T-helper 17 cell (primary cell): ENCODE measurements at places on chromosomes 4 and X.

DNA sequence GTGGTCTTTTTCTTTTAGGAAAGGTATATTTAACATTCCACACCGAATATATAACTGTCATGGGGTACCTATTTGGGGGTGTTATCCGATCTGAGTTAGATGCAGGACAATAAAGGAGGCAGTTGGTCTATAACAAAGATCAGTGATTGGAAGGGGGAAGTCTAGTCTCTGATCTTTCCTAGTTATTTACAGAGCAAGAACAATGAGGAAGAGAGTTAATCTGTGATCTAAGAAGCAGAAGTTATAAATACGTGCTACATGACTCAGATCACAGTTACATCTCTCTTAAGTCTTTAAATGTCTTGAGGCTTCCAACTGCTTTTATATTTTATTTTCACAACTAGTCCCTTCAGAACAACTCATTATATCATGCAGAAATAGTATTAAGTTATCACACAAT, 33.2 kb upstream of the ARMCX4 start:
- H3K4me1 ChIP-seq, result no peaks in the 10 kb centered on the region
- no peak for DNase-seq
- no peaks in the 10 kb centered on the region for H3K36me3 ChIP-seq
- H3K4me3 ChIP-seq, result no peak overlapping the region
- no peak overlapping the region for H3K27ac ChIP-seq
- no peaks in the 10 kb centered on the region for H3K27me3 ChIP-seq

- no peak overlapping the region for H3K27ac ChIP-seq
- H3K4me3 ChIP-seq, result no peak overlapping the region
- no peak for DNase-seq
- H3K4me1 ChIP-seq, result no peaks in the 10 kb centered on the region
- H3K36me3 ChIP-seq, result peaks cover 2% of the 10 kb centered on the region
Measured at GRCh38 chr4:8648296-8648695, 55.7 kb downstream of the CPZ start.

GRCh38 chr4:1789552-1789951, 3.5 kb upstream of the FGFR3 start:
- H3K36me3 ChIP-seq, result no peaks in the 10 kb centered on the region
- no peak overlapping the region for H3K27ac ChIP-seq
- H3K4me3 ChIP-seq, result no peak overlapping the region
- peaks cover 2% of the 10 kb centered on the region for H3K4me1 ChIP-seq

DNA sequence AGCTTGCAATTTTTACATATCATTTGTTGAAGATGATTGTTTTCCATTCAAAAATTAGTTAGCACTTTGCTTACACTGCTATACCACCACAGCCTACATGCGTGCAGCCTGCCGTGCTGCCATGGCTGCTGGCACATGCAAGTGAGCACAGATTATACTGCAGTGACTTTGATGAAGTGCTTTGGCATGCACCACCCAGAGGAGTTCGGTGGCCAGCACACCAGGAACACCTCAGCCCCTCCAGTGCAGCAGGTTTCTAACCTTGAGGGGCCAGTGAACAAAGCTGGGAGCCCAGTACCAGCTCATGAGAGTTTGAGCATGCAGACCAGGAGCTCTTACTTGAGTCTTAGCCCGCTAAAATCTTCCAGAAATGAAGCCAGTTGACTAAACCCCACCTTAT, 431.5 kb downstream of the DACH2 start:
- no peaks in the 10 kb centered on the region for H3K27me3 ChIP-seq
- no peak overlapping the region for H3K27ac ChIP-seq
- H3K36me3 ChIP-seq, result no peaks in the 10 kb centered on the region
- H3K4me3 ChIP-seq, result no peak overlapping the region
- H3K4me1 ChIP-seq, result no peaks in the 10 kb centered on the region

DNA sequence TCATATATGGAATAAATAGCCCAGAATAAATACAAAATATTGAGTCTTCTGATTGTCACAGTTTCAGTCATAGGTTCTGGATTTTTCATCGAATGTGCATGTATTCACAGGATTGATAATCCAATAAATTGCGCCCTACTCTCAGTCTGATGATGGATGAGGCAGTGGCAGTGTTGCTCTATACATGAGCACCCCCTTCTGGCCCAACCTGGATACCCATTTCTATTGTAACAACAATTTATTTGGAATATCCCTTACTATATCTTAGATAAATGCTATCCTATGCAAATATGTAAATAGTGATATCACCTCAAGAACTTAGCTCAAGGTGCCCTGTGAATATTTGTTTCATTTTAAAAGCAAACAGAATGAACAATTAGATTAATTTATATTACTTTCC, 733.7 kb upstream of the PABPC4L start:
- H3K36me3 ChIP-seq, result no peaks in the 10 kb centered on the region
- H3K27me3 ChIP-seq, result no peaks in the 10 kb centered on the region
- DNase-seq, result no peak

- no peaks in the 10 kb centered on the region for H3K36me3 ChIP-seq
- DNase-seq, result no peak
- H3K27me3 ChIP-seq, result peaks cover 6% of the 10 kb centered on the region
- peaks cover 4% of the 10 kb centered on the region for H3K4me1 ChIP-seq
- H3K27ac ChIP-seq, result no peak overlapping the region
Measured at GRCh38 chr4:38547052-38547451, 116.9 kb upstream of the KLF3 start.

GRCh38 chr4:118120120-118120760, 86.0 kb downstream of the NDST3 start:
- H3K36me3 ChIP-seq, result no peaks in the 10 kb centered on the region
- peaks cover 4% of the 10 kb centered on the region for H3K27me3 ChIP-seq
- H3K27ac ChIP-seq, result no peak overlapping the region

GRCh38 chr4:122744229-122744628, 11.7 kb downstream of the BBS12 start:
- H3K27ac ChIP-seq, result no peak overlapping the region
- H3K27me3 ChIP-seq, result peaks cover 5% of the 10 kb centered on the region
- no peak overlapping the region for H3K4me3 ChIP-seq
- peaks cover 3% of the 10 kb centered on the region for H3K36me3 ChIP-seq
- no peaks in the 10 kb centered on the region for H3K4me1 ChIP-seq
